ENCODE measurements at places on chromosomes 11 and 22.

DNA sequence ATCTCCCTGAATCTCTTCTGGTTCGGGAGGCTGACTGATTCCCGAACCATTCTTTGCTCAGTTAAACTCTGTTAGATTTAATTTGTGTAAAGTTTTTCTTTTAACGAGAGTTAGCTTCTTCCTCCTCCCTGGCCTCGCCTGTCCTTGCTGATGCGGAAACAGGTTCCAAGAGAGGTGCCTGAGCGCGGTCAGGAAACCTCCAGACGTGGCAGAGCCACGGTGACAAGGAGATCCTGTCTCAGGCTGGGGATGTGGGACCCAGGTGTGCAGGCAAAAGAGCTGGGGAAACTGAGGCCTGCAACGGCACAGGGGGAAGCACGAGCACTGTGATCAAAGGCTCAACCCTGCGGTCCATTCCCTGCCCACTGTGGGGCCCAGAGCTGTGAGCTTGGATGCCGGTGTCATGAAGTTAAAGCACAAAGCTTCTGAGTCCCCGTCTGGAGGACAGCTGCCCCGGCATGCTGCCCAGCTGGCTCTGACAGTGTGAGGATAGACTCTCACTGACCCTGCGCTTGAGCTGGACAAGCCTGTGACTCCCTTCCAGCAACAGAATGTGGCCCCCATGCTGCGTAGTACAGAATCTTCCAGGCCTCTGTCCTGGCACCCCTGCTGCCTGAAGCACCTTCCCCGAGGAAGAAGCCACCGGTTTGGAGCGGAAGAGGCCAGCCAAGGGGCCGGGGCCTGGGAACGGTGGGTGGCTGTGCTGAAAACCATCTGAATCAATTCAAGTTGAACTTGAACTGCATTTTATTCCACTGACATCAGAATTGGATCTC is 960.6 kb downstream of the BRD1 start:
- DNase-seq: peak; percentile 74

- DNase-seq: no peak
These were observed 5.4 kb downstream of the UFD1 start for GRCh38 chr22:19473578-19473977.

DNA sequence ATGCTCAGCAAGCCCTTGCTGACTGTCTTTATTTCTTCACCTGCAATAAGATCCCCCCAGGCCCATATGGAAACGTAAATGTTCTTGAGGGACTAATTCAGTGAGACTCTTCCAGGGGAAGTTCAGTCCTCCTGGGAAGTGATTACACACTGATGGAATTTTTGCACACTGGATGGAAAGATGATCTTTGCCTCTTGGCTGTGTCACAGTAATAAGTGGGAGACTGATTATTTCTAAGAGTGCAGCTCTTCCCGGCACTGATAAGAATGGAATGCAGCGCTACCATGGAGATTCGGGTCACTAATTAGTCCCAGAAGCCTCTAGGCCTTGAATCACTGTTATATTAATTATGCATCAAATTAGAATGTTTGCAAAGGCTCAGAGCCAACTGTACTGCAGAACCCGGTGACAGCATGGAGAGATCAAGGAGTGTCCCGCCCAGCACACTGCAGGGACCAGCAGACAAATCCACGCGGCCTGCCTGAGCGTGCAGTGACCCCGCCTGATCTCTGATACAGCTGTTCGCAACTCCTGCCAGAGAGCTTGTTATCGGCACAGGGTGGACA is 178.3 kb downstream of the SNX19 start:
- DNase-seq: no peak

- DNase-seq: no peak
These were observed 27.5 kb upstream of the ZDHHC13 start for GRCh38 chr11:19089421-19089820.

DNA sequence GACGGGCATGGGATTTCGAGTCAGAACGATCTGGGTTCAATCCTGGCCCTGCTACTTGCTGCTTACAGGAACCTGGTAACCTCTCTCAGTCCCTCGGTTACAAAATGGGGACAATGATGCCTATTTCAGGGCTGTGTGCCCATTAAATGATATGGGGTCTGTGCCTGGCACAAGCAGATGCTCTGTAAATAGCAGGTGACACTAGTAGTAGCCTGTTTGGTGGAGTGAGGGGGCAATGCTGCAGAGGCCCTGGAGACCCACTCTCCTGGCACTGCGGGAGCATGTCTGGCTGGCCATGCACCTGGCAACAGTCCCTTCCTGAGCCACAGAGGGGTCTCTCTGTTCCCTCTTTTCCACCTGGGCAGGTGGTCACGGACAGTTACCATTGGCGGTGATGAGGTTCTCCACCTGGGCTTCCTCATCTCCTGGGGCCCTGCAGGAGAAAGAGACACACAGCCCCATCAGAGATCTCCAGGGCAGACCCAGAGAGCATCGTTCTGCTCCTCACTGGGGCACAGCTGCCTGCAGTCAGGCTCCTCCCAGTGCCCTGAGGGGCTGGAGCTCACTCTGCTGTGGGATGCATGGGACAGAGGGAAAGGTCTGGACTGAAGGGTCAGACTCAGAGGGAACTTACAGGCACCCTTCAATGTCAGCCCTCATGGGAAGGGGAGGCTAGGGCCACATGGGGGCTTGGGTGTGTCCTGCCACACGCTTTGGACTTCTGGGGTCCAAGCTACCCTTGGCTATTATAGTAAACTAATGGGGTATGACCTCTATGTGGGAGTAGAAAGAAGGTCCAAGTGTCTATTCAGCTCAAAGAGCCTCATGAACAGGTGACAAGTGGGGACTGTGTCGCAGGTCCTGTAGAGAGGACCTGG is 15.6 kb upstream of the FXYD2 start:
- DNase-seq: peak; percentile 71

- no peak for DNase-seq
These were observed 74.5 kb downstream of the NCAM1 start for GRCh38 chr11:113035708-113036107.

GRCh38 chr22:36958366-36958765 is 44.9 kb downstream of the CSF2RB start:
- no peak for DNase-seq

DNA sequence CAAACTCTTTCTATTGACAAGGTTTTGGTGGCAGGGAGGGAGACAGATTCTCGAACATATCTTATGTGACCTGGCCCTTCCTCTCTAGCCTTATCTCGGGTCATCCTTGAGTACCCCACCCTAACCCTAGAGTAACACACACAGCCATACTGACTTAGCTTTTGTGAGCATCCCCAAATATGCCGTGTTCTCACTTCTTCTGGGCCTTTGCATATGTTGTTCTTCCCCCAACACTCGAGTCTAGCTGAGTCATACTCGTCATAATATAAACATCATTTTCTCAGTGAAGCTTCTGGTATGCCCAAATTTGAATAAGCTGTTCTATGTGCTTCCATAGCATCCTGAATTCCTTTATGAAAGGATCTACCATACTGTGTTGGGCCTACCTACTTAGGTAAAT is 8.0 kb downstream of the TTC17 start:
- DNase-seq: no peak

DNA sequence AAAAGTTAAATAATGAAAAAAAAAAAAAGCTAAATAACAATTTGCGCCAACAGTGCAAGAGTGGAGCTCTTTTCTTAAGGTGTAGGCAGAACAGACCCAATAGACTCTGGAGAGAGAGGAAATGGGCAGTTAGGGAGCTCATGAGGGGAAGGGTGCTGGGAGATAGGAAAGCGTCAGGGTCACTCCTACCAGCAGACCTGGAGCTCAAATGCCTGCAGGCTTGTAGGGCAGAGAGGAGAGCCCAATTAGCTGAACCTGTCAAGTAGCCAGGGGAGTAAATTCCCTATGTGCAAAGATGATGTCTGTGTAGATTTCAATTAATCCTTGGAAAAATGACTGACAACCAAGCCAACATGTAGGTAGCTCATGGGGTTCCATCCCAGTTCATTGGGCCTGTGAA is 73.0 kb downstream of the RAB30 start:
- no peak for DNase-seq

DNA sequence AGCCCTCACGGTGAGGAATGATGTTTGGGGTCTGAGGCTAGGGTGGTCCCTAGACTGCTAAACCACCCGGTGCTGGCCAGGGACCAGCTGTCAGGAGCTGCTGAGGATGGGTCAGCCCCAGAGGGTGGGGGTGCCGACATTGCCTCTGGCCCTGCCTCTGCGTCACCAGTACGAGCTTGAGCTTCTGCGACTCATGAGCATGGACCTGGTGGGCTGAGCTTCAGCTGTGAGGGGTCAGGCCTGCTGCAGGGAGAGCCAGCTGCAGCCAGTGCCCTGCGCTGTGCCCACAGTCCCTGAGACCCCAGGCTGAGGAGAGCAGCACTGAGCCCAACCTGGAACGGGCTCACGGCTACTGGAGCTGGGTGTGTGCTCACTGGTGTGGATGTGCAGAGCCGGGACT is 7.0 kb downstream of the DERL3 start:
- no peak for DNase-seq

- DNase-seq: no peak
These were observed 226.4 kb upstream of the KIRREL3 start for GRCh38 chr11:127226949-127227348.

DNA sequence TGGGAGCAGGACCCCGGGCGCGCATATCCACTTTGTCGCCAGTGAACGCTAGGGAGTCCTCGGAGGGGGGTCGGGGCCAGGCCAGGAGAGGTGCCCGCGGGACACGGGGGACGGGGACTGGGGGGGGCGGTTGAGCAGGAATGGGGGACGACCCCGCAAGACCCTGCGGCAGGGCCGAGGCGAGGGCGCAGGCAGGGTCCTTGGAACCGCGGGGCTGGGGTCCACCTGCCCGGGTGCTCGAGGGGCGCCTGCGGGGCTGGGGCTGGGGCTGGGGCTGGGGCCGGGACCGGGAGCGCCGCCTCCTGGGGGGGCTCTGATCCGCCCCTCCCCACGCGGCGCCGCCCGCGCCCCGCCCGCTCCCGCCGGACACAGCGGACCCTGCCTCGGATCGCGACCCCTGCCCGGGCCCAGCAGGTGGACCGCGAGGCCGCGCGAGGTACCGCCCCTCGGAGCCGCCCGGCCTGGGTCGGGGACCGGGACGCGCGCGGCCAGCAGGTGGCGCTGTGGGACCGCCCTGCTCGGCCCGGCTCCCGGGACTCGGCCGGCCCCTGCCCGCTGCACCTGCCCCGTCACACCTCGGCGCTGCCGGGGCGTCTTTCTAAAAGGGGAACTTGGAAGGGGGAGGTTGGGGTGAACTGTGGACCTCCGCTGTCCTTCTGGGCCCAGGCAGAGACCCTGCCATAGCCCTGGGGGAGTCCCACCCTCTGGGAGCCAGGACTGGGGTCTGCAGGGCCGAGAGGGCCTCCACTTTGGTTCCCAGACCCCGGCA is 11.0 kb downstream of the CRELD2 start:
- DNase-seq: no peak

GRCh38 chr22:23700706-23701105 is 9.9 kb downstream of the RGL4 start:
- no peak for DNase-seq

GRCh38 chr11:45659818-45660160 is 5.6 kb downstream of the CHST1 start:
- no peak for DNase-seq

- no peak for DNase-seq
These were observed 17.2 kb downstream of the OPCML start for GRCh38 chr11:133515107-133515506.

- peak; percentile 89 for DNase-seq
These were observed 41.6 kb downstream of the BUD13 start for GRCh38 chr11:116731097-116731761.

DNA sequence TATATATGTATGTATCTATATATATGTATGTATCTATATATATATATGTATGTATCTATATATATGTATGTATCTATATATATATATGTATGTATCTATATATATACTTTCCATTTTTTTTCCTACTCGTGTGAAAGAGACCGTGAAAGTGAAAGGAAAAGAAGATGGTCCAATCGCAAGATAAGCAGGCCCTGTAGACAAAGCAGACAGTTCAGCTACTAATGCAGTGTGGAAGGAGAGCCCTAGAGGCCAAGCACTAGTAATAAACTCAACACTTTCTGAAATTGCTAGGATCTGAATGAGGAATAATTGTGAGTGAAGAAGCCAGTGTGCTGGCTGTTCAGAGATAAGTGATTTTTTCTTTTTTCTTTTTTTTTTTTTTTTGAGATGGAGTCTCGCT is 47.2 kb downstream of the MCHR1 start:
- no peak for DNase-seq

DNA sequence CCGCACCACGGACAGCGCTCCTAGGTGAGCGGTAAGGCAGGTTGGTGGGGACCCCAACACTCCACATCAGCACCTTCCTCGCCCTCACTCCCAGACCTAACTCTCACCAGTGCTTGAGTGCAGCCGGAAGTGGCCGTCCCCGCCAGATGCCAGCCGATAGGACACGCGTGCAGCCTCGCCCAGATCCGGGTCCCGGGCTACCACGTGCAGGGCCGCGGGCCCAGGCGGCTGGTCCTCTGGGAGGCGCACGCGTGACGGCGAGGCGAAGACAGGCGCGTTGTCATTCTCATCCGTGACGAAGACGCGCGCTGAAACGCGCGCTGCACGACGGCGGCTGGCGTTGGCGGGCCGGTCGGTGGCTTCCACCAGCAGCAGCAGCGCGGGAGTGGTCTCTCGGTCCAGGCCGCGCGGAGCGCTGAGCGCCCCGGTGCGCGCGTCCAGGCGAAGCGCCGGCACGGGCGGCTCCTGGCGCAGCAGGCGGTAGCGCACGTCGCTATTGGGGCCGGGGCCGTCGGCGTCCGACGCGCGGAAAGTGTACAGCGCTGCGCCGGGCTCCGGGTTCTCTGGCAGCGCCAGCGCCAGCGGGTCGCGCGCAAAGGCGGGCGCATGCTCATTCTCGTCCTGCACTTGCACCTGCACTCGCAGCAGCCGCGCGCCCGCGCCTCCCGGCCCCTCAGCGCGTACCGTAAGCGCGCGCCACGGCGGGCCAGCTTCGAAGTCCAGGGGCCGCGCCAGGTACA is 10.8 kb upstream of the TPP1 start:
- no peak for DNase-seq

- DNase-seq: no peak
These were observed 21.3 kb downstream of the SGSM1 start for GRCh38 chr22:24827296-24827695.

DNA sequence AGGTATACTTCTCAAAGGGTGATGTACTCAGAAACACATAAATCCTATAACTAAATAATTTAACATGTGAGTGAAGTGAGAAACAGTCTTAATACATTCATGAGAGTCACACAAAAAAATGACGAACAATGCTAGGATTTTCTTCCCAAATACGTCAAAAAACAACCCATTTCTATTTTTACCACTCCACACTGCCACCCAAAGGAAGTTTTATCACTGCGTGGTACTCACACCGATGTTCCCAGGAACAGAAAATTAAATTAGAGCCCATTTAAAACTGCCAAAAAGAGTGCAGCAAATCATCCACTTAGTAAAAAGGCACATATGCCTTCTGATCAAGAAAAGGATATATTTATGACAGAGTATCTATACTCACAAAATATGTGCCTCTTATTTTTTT is 710.9 kb upstream of the FAT3 start:
- no peak for DNase-seq

DNA sequence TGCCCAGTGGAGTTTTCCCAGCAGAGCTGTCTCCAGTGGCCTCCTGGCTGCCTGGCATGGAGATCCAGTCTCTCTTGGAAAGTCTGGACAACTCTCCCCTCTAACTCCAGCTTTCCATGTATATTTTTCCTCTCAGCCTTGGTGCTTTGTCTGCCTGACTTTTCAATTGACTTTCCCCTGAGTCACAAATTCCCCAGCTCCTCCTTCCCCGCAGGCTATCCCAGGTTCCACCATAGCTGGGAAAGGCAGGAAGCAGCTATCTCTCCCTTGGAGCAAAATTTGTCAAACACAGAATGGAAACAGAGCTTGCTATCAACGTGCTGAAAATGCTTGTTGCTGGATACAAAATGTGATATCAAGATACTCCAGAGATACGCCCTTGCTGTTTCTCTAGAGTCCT is 384.8 kb downstream of the TMEM135 start:
- no peak for DNase-seq

- DNase-seq: no peak
These were observed 39.4 kb downstream of the MOV10L1 start for GRCh38 chr22:50129121-50129736.
